Activated T-cell treated with anti-CD3 and anti-CD28 coated beads, Interleukin-2, amount 50 U/mL, for 4 hours (primary cell): ENCODE measurements at places on chromosomes 7 and 10. TPM values are rescaled to one million over a fixed set of nuclear protein-coding genes. Genes with fewer than 3 reads are reported as not detected.

The RABGEF1 gene
- 18.8 TPM for total RNA-seq

The ATG9B gene
- 6.7 TPM for total RNA-seq

The PPP1R17 gene
- not detected for total RNA-seq

The GBX1 gene
- total RNA-seq = not detected

The LRRC18 gene
- total RNA-seq = not detected
